CD8-positive, alpha-beta memory T cell (primary cell): ENCODE measurements at places on chromosomes 13 and 19. TPM values are rescaled to one million over a fixed set of nuclear protein-coding genes. Genes with fewer than 3 reads are reported as not detected.

GRCh38 chr13:73038064-73038463 is 20.7 kb upstream of the KLF5 start:
- H3K4me3 ChIP-seq, result no peak overlapping the region
- DNase-seq, result no peak
- H3K36me3 ChIP-seq, result no peaks in the 10 kb centered on the region
- H3K27ac ChIP-seq, result no peak overlapping the region
- H3K27me3 ChIP-seq, result no peaks in the 10 kb centered on the region

GRCh38 chr19:45817010-45817724 is 2.1 kb upstream of the RSPH6A start:
- peak overlapping the region; percentile 24 for H3K27ac ChIP-seq
- H3K4me3 ChIP-seq, result no peak overlapping the region
- H3K4me1 ChIP-seq, result peaks cover 4% of the 10 kb centered on the region
- H3K27me3 ChIP-seq, result no peaks in the 10 kb centered on the region

The CNFN gene
- total RNA-seq, result not detected

- no peak overlapping the region for H3K27ac ChIP-seq
- H3K36me3 ChIP-seq, result no peaks in the 10 kb centered on the region
- H3K4me3 ChIP-seq, result no peak overlapping the region
- no peak for DNase-seq
- no peaks in the 10 kb centered on the region for H3K4me1 ChIP-seq
These were observed 19.5 kb upstream of the SPRY2 start for GRCh38 chr13:80360453-80360800.

- no peaks in the 10 kb centered on the region for H3K36me3 ChIP-seq
- H3K27me3 ChIP-seq, result peaks cover 3% of the 10 kb centered on the region
- no peaks in the 10 kb centered on the region for H3K4me1 ChIP-seq
- DNase-seq, result no peak
These were observed at the start of gene NLRP12 for GRCh38 chr19:53824134-53824611. NLRP12 (minus strand) TSS chr19:53824314; CDS start chr19:53824174, 140 bp downstream.

The KIR2DL4 gene
- not detected for total RNA-seq

DNA sequence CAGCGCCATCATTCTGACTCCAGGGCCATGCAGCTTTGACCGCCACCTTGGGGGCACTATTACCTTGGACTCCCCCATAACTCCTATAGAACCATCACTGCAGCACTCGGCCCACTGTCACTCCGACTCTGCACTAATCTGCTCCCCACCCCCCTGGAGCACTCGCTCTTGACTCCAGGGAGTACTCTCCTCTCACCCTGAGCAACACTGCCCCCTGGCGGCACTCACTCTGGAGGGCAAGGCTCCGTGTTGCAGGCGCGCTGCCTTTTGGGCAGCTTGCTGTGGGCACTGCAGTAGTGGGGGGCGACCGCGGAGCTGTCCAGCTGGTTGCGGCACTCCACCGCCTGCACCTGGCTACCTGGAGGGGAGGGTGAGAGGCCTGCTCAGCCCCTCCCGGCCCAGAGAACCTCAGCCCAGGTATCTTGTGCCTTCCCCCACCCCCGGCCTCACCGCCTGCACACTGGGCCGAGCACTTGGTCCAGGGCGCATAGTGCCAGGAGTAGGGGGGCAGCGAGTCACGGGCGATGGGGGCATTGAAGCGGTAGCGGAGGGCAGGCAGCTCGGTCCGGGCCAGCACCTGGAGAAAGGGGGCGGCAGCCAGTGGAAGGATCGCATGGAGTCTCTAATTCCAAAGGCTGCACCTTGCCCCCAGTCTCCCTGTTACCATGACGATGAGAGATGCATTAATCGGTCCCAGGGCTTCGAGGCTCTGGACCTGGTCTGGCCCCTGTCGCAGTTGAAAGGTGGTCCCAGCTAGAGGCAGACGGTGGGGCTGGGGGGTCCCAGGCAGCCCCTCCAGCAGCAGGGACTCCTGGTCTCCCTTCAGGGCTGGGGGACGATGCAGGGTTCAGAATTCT is 8.9 kb upstream of the MYO1F start:
- H3K27ac ChIP-seq, result no peak overlapping the region
- peak; percentile 67 for DNase-seq
- no peaks in the 10 kb centered on the region for H3K27me3 ChIP-seq
- no peaks in the 10 kb centered on the region for H3K4me1 ChIP-seq

GRCh38 chr19:31600731-31601295 is 251.6 kb upstream of the TSHZ3 start:
- DNase-seq, result no peak
- H3K36me3 ChIP-seq, result no peaks in the 10 kb centered on the region
- no peaks in the 10 kb centered on the region for H3K27me3 ChIP-seq
- no peak overlapping the region for H3K4me3 ChIP-seq

The TTC9B gene
- total RNA-seq, result not detected

DNA sequence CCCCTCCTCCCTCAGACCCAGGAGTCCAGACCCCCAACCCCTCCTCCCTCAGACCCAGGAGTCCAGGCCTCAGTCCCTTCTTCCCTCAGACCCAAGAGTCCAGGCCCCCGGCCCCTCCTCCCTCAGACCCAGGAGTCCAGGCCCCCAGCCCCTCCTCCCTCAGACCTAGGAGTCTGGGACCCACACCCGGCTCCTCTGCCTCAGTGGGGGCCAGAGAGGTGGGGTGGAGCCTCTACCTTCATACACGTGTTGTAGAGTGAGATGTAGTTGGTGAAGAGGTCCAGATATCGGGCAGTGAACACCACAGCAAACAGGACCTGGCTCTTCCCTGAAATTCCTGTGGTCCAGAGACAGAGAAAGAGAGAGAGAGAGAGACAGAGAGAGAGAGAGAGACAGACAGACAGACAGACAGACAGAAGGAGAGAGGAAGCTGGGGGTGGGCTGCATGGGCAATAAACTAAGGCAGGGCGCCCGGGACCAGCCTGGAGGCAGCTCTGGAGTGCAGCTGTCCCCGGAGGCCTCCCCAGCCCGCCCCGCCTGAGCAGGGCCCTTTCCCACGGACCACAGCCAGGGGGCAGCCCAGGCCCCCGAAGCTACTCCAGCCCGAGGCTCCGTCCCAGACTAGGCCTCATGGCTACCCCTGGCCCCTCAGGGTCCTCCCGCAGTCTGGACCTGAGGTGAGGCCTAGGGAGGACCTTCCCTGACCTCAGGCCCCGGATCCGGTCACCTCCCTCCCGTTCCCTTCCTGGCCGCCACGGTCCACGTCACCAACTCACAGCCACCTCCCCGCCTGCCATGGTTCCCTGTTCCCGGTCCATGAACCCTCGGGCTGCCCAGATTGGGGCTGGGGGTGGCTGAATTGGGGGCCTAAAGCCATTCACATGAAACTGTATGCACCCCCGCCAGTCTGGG is 907 bp downstream of the KDELR1 start:
- H3K4me3 ChIP-seq, result peak overlapping the region; percentile 93
- peak overlapping the region; percentile 88 for H3K27ac ChIP-seq
- DNase-seq, result peak; percentile 50
- H3K4me1 ChIP-seq, result peaks cover 29% of the 10 kb centered on the region
- peaks cover 21% of the 10 kb centered on the region for H3K36me3 ChIP-seq

- no peak overlapping the region for H3K4me3 ChIP-seq
- H3K27me3 ChIP-seq, result no peaks in the 10 kb centered on the region
- no peaks in the 10 kb centered on the region for H3K36me3 ChIP-seq
- H3K4me1 ChIP-seq, result peaks cover 71% of the 10 kb centered on the region
These were observed 77.4 kb upstream of the DOCK9 start for GRCh38 chr13:99055281-99055680.

DNA sequence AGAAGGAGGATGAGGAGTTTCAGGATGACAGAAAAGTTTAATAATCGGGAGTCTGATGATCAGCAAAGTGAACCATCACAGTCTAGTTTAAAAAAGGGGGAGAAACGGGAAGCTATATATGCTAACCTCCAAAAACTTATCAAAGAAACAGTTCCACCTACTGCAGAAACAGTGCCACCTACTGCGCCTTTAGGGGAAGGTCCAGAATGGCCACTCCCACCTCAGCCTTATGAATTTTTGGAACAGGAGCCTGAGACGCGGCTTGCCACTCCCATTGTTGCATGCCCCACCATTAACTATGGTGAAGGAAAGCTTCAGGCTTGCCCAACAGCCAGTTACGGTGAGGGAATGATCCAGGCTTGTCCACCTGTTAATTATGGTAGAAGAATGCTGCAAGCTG is 929.0 kb downstream of the SLITRK6 start:
- H3K36me3 ChIP-seq, result no peaks in the 10 kb centered on the region
- no peak overlapping the region for H3K4me3 ChIP-seq
- no peaks in the 10 kb centered on the region for H3K4me1 ChIP-seq
- H3K27ac ChIP-seq, result no peak overlapping the region
- no peaks in the 10 kb centered on the region for H3K27me3 ChIP-seq
